ENCODE measurements at places on chromosomes 12 and 14.

- DNase-seq, result no peak
Measured at GRCh38 chr12:26976687-26977086, 37.5 kb downstream of the TM7SF3 start.

DNA sequence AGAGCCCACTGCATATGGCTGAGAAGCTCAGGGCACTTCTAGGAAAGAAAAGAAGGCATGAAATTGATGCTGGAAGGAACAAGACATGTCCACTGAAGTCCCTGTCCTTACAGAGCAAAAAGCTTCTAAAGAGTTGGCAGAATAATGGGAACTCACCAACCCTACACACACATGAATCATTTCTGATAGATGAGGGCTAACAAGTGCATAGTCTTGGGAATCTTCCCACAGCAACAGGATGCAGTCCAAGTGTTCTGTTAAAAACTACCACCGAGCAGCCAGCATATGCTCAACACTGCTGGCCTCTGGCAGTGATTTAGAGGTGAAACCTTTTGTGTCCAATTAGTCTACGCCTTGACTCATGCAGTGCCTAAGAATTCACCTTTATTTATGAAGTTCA, 44.8 kb downstream of the RHOJ start:
- DNase-seq, result no peak

- DNase-seq, result peak; percentile 46
Measured at GRCh38 chr14:73634011-73634833, 10.6 kb upstream of the DNAL1 start.

DNA sequence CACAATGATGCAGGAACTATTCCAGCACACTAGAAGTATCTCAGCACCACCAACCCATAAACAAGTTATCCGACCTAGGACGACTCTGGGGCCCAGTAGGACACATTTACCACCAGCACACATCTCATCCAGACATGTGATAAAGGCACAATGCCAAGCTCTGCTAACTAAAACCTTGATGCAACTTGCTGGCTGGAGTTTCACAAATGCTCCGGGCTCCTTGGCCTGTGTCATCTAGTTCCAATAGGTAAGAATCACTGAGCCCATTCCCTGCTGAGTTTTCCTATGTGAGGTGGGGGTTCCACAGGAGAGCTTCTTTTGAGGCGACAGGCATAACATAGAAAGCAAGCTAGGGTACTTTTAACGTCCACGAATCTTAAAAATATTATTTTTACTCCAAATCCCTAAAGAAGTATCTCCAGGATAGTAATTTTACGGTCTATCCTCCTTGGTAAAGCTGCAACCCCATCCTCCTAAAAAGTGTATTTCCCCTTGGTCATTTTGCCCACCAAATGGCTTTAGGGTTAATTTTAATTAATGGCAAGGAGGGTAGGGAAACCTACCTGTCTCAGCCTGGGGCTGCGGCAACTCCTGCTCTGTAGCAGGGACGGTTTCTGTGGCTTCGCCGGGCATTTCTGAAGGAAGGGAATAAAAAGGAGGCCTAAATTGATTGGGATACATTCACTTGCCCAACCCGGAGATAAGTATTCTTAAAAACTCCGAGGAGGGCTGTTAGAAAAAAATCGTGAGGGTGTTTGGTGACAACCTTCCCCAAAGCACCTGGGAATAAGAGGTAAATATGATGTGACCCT, 1.0 kb downstream of the NACA start:
- DNase-seq, result no peak

DNA sequence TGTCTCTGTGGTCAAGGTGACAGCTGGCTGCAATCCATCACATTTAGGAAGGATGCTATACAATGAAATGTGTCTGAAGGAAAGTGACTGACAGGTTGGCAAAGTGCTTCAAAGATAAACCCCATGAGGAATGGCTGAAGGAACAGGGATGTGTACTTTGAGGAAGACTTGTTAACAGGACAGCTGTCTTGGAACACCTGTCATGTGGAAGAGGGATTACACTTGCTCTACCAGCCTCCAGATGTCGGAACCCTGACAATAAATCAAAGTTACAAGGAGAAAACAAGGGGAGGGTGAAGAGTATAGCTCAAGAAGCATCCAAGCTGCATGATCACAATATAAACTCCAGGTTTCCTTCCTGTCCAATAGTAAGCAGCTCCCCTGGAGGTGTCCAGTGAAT, 147.8 kb upstream of the TMCC3 start:
- no peak for DNase-seq

DNA sequence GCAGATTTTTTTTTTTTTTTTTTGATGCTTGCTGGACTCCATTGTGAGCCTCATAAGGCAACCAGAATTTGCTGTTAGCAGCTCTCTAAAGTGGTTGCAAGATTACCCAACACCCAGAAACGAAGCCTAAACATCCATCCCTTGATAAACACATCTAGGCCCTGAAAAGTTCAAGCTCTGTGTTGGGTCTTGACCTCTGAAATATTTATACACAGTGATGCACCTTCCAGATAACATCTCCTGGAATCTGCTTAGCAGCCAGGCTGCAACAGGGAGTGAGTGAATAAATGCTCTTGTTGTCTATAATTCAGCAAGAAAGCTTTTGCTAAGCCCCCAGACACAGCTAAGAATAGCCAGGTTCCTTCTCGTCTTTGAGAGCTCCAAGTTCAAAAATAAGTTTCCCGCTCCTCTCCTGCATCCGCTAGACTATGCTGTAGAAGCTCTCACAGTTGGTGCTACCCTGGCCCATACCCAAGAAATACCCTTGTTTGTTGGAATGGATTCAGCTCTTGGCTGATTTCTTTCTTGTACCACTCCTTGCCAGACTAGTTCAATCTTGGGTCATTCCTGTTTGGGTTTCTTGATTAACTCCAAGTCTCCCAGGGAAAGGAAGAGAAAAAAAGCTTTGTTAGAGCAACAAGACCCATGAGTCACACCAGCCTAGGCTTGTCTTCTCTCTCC, 610.6 kb upstream of the TBX3 start:
- DNase-seq, result no peak

DNA sequence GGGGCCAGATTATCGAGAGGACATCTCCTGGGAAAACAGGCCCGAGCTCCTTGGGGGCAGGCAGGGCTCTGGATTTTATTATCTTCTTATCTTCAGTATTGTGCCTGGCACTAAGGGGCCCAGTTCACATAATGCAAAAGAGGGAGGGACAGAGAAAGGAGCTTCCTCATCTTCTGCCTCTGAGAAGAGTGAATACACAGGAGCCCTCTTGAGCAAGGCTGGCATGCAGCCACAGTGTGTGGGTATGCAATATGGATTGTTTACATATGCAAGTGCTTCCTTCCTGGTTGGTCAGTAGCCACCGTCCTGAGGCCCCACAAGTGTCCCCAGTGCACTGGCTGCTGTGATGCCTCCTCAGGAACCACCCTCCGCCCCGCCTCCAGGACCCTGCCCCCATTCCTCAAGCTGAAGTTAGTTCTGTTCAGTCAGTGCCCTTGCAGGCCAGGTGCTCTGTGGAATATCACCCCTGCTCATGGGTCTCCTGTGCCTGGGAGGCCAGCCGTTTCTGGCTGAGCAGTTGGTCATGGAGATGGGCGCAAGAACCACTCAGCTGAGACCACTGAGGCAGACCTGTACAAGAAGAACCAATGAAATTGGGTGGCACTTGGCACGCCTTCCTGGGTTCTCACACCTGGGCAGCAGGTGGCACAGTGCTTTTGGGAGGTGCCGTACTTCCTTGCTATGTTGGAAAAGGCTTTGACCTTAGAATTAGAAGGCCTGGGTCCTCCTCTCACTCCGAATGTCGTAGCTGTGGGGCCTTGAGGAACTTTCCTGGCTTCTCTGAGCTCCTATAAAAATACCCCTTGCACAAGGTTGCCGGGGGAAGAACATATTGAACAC, 35.1 kb upstream of the ACTN1 start:
- peak; percentile 13 for DNase-seq

- peak; percentile 45 for DNase-seq
Measured at GRCh38 chr12:20368114-20368650, at the start of gene PDE3A. TSS of gene PDE3A (plus strand) at chr12:20368537. CDS start at chr12:20369285, 748 bp downstream.

DNA sequence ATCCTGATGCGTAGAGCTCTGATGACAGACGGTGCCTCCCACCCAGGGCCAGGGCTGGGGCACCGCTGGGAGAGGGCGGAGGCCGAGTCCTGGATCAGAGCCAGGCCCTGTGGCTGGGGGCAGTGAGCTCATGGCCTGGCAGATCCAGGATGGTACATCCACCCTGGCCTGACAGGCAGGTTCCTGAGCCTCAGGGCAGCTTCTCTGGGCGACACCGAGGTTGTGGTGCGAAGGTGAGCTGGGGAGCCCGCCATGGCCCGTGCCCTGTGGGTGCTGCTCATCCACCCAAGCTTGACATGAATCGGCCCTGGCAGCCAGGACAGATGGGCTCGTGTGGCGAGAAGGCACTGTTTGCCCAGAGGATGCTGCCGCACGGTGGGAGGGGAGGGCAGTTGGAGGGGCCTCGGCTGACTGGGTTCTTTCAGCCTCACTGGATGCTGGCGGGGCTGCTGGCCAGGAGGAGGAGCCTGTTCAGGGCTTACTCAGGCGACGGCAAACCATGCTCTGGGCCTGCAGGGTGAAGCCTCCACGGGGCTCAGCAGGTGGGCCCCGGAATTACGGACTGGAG, 16.6 kb downstream of the LRTM2 start:
- no peak for DNase-seq

GRCh38 chr12:27428466-27428865, 18.1 kb upstream of the SMCO2 start:
- no peak for DNase-seq

GRCh38 chr14:83171761-83172160, 1638.1 kb upstream of the SEL1L start:
- no peak for DNase-seq

All from NCI-H1105 treated with DMSO at 0.1 percent for 48 hours (cell line).